ENCODE measurements at places on chromosomes 3 and 15.

DNA sequence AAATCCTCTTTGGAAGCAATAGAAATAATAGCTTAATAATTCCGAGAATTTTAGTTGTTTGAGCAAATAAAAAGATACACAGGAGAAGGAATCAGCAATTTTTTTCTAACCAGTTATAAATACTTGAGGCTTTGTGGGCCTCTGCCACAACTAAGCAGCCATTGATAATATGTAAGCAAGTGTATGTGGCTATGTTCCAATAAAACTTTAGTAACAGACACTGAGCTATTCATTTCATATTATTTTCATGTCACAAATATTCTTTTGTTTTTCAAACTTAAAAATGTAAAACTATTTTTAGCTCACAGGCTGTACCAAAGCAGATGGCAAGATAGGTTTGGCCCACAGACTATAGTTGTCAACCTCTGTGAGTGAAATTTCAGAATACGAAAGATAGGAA, 85.7 kb downstream of the MSL2 start:
- no peak for DNase-seq

GRCh38 chr15:73237910-73238309, 130.8 kb downstream of the HCN4 start:
- no peak for DNase-seq

GRCh38 chr15:40594429-40594836, 384 bp downstream of the KNL1 start:
- DNase-seq: no peak

- no peak for DNase-seq
Measured at GRCh38 chr3:127815001-127815400, 7.3 kb downstream of the MGLL start.

- DNase-seq: no peak
Measured at GRCh38 chr3:146746190-146746589, 141.0 kb upstream of the PLSCR5 start.

GRCh38 chr3:184568924-184569829, 7.6 kb downstream of the EPHB3 start:
- no peak for DNase-seq

GRCh38 chr3:175857666-175858270, 998.6 kb downstream of the NAALADL2 start:
- DNase-seq: no peak

GRCh38 chr3:154616298-154616697, 186.3 kb upstream of the GPR149 start:
- DNase-seq: no peak

DNA sequence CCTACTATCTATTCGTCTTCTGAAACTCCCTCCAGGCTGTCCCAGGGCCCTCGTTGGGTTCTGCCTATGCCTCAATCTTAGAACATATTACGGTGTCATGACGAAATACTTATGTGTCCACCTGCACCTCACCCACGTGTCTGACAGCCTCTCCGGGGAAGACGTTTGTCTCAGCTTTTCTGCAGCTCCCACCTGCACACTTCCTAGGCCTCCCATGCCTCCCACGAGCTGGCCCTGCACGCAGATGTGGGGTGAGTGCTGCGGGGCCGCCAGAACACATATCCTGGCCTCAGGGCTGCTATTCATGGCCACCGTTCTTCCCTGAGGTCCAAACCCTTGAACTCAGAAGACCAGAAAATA, 7.1 kb upstream of the MUSTN1 start:
- no peak for DNase-seq

GRCh38 chr3:5140839-5141238, 18.7 kb downstream of the ARL8B start:
- DNase-seq: no peak

- no peak for DNase-seq
Measured at GRCh38 chr3:67723863-67724262, 69.5 kb upstream of the SUCLG2 start.

- DNase-seq: no peak
Measured at GRCh38 chr15:59522988-59523461, 85.0 kb downstream of the FAM81A start.

DNA sequence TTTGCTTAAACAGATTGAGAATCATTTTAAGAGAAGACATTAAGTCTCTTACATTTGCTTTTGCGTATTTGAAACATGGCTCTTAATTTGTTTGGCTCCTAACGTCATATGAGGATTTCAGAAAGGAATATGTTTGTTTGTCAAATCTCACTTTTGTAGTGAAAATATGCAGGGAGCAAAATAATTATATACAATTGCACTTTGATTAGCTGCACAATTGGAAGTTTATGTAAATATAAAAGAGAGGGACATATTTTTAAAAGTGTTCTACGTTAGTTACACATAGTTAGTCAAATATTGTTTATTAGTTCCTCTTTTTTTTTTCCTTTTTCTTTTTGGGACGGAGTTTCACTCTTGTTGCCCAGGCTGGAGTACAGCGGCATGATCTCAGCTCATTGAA, 42.7 kb upstream of the GOLIM4 start:
- DNase-seq: no peak

DNA sequence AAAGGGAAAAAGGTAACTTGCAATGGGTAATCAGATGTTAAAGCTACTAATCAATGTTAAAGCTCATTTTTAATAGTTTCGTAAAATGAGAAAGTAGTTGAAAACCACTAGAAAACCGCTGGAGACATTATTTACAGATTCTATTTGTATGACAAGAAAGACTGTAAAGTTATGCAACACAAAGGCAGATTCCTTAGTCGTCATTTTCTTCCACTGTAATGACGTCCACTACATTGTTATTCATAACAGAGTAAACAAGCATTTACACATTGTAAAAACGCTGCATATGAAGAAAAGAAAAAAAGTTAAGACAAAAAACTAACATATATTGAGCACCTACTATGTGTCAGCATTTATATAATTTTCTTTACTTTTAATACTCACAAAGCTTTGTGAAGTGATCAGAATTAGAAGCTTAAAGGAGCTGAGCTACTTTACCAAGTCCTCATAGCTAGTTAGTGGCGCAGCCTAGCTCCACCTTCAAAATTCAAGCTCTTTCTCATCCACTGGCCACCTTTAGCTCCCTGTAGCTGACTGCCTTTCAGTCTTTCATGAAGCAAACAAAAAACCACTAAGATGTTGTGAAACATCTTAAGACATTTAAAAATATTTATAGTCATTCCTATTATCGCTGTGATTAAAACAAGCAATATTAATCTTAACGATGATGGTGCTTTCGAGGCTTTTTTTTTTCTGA, 100.1 kb upstream of the CDIN1 start:
- DNase-seq: no peak

DNA sequence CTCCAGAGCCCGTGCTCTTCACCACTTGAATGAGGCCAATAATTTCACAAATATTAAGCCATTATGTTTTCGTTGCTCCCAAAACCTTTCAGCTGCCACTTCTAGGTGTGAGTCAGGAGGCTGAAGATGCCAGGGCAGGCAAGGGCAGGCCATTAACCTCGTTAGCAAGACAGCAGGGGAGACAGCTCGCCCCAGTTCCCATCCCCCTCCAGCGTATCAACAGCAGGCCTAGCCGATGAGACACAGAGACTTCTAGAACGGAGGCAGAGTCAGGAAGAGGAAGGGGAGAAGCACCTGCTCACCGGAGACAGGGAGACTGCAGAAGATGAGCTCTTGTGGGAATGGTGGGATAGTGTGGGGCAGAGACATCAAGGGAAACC, 28.0 kb upstream of the PLA2G4E start:
- no peak for DNase-seq

- DNase-seq: no peak
Measured at GRCh38 chr3:163776743-163777142, 1301.6 kb downstream of the SI start.

DNA sequence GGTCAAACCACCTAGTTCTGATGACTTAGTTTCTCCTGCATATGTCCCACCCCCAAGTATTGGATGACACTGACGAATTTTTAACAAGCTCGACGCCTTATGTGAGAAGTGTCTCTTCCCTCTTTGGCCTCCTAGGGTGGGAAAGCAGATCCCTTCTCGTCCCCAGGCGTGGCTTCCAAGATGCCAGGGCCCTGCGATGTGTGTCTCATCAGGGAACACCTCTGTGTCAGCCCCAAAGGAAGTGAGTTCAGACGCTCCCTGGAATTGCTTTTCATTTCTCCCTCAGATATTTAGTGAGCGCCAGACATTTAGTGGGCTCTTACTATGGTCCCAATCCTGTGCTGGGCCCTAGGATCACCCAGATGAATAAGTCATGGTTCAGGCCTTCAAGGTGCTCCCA, 212.7 kb upstream of the NR2E3 start:
- no peak for DNase-seq

DNA sequence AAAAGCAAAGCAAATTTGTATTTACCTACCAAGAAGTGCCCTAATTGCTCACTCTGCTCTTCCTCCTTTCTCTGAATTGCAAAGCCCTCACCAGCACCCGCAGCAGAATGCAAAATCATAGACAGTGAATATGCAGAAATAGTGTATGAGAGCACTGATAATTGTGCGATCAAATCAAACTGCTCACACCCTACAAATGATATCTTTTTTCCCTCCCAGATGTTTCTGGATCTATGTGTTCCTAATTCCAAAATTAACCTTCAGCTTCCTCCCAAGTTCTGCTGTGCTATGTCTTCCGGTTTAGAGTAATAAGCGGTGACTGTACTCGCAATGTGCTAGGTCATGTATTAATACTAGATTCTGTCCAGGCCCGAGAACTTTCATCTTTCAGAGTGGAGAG, 3.4 kb downstream of the GHSR start:
- DNase-seq: no peak

DNA sequence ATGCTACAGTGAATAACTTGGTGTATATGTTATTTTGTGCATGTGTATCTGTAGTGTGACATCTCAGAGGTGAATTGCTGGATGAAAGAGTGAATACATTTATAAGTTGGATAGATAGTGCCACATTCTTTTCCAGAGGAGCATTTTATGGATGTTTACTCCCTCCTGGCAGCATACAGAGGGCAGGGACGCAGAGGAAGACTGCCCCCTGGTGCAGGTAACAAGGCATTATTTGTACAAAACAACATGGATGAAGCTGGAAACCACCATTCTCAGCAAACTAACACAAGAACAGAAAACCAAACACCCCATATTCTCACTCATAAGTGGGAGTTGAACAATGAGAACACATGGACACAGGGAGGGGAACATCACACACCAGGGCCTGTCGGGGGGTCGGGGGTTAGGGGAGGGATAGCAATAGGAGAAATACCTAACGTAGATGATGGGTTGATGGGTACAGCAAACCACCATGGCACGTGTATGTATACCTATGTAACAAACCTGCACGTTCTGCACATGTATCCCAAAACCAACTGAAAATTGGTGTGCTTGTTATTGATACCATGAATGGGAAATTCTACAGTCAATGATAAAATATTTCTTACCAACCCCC, 57.9 kb upstream of the CTXND1 start:
- DNase-seq: no peak

Data from activated CD4-positive, alpha-beta T cell treated with anti-CD3 and anti-CD28 coated beads for 24 hours (primary cell).